ENCODE measurements at places on chromosomes 2 and 18. TPM values are rescaled to one million over a fixed set of nuclear protein-coding genes. Genes with fewer than 3 reads are reported as not detected.

Gene NMUR1
- total RNA-seq, result 0.23 TPM

Gene ADCY3
- 137 TPM for total RNA-seq

Gene PSTPIP2
- 2.1 TPM for total RNA-seq

Gene LHCGR
- not detected for total RNA-seq

Gene CNGA3
- total RNA-seq, result under 0.01 TPM

Gene APLF
- total RNA-seq, result 9.0 TPM

Gene ALPI
- not detected for total RNA-seq

Gene MEP1B
- total RNA-seq, result 0.12 TPM

Gene QPCT
- 2.2 TPM for total RNA-seq

Gene GIGYF2
- 39.7 TPM for total RNA-seq

Gene KATNAL2
- total RNA-seq, result 4.6 TPM

Gene NOP58
- 33.9 TPM for total RNA-seq

Gene EMILIN1
- 319 TPM for total RNA-seq

Gene C1QL2
- not detected for total RNA-seq

Gene LDLRAD4
- total RNA-seq, result 0.45 TPM

Gene BUB1
- 9.5 TPM for total RNA-seq

Gene ASB3
- total RNA-seq, result 26.2 TPM

Gene NEURL3
- 0.08 TPM for total RNA-seq

Gene RAPGEF4
- total RNA-seq, result 0.90 TPM

Gene CACNB4
- total RNA-seq, result 0.15 TPM

Gene RNU2-63P
- not detected for total RNA-seq

Gene HAUS1
- total RNA-seq, result 25.6 TPM

Gene ORC4
- total RNA-seq, result 12.3 TPM

Gene C2orf78
- total RNA-seq, result not detected

Gene LONRF2
- not detected for total RNA-seq

Gene MSTN
- not detected for total RNA-seq

Gene SERPINB2
- total RNA-seq, result not detected

Gene SLC4A5
- total RNA-seq, result not detected

Gene MAPRE2
- total RNA-seq, result 19.0 TPM

Gene ASB18
- not detected for total RNA-seq

Gene VWA3B
- not detected for total RNA-seq

Gene KANSL3
- total RNA-seq, result 27.6 TPM

Gene CTAGE1
- not detected for total RNA-seq

Gene GAD1
- 0.23 TPM for total RNA-seq

Gene SFXN5
- total RNA-seq, result 11.8 TPM

Gene CAB39
- 26.2 TPM for total RNA-seq

Gene PLCL1
- 2.5 TPM for total RNA-seq

Measured in smooth muscle cell of the coronary artery (primary cell).